DMS79 (cell line): ENCODE measurements at places on chromosomes 4 and X.

GRCh38 chr4:39825741-39826231, 127.8 kb downstream of the UBE2K start:
- DNase-seq, result no peak

DNA sequence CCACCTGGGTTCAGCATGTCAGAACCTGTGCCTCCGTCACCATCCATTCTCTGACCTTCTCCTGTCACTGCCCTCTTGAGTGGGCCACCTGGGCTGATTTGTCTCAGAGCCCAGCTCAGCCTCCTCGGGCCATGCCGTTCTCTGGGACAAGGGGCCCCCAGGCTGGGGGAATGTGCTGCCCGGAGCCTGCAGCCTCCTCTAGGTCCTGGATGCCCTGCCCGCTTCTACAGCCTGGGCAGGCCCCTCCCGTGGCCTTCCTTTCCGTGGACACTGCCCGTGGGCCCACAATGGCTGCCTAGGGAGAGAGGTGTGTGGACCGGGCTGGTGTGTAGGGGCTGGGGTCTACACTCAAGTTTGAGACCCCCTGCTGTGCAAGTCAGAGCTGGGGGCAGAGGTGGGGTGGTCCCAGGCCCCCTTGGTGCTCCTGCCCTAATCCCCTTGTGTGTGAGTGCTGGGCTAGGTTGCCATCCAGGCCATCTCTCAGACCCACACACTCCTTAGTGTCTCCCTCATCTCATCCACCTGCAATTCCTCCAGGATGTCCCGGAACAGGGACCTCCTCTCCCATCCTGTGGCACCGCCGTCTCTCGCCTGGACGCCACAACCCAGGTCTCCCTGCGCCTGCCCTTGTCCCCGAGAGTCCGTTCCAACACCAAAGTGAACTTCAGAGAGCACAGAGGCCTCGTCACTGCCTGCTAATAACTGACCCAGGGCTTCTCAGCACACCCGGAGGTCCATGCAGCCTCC, 12.4 kb downstream of the PSAPL1 start:
- no peak for DNase-seq

DNA sequence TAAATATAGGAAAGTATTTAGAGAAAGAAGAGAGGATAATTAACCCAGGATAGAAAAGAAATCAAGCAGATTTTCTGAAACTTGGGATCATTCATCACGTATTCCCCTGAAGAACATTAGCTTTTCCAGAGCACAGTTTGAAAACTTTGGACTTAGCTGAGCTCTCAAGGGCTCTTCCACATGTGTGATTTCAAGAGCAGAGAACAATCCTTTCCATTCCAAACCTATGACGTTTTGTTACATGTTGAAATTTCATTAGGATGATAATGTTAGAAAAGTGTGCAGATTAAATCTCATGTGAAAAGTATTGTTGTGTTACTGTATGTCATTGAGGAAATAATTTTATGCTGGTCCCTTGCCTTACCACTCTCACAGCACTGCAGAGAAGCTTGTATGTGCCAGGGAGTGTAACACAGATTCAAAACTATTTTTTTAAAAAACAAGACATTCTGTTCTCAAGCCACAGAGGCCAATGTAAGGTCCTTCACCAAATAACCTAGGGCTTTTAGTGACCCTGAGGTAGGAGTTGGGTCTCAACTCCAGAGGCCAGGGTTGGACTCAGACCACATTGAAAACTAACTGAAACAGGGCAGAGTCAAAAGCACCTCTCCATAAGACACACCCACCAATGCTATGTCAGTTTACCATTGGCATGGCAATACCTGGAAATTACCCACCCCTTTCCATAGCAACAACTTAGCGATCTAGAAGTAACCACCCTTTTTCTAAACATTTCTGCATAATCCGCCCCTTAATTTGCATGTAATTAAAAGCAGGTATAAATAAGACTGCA, 141.3 kb downstream of the ANXA5 start:
- no peak for DNase-seq

GRCh38 chr4:70518716-70519115, 347 bp downstream of the AMTN start:
- DNase-seq, result no peak

- no peak for DNase-seq
These were observed 708 bp downstream of the ARAP2 start for GRCh38 chr4:36243355-36244256.

DNA sequence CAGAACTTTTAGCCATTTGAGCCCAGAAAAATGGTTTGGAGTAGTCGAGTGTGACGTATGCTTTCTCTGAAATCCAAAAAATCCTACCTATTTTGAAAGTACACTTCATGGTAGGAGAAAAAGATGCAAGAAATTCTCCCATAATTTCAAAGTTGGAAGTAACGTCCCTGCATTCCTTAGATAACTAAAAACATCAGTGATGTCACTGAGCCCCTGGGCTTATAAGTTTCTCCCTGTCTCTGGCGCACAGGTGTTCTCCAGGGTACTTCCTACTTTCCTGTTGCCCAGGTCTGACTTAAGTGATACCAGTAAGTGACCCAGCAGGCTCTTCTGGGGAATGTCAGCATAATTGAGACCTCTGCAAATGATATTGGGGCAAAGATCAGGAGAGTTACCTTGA, 90.5 kb upstream of the WDR1 start:
- DNase-seq, result no peak

- no peak for DNase-seq
These were observed 163.0 kb downstream of the FAM13A start for GRCh38 chr4:88893961-88894360.

- no peak for DNase-seq
These were observed 55.7 kb upstream of the NUDT6 start for GRCh38 chr4:122978109-122978508.

GRCh38 chr4:180057891-180058671, 2185.1 kb upstream of the TENM3 start:
- no peak for DNase-seq

GRCh38 chrX:148804579-148805355, 304.4 kb downstream of the AFF2 start:
- DNase-seq, result no peak

DNA sequence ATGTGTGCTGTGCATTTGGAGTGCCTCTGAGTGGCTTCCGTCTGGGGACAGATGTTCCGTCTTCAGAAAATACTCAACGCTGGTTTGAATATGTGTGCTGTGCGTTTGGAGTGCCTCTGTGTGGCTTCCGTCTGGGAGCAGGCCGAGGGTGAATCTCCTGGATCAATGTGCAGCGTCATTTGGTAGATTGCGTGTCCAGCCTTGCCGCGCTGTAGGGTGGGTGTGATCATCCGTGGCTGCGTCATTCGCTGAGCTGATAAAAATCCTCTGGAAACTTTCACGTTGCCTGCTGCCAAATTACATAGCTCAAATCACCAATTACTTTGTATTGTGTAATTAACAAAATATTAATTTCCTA, 12.1 kb downstream of the UVSSA start:
- peak; percentile 50 for DNase-seq

DNA sequence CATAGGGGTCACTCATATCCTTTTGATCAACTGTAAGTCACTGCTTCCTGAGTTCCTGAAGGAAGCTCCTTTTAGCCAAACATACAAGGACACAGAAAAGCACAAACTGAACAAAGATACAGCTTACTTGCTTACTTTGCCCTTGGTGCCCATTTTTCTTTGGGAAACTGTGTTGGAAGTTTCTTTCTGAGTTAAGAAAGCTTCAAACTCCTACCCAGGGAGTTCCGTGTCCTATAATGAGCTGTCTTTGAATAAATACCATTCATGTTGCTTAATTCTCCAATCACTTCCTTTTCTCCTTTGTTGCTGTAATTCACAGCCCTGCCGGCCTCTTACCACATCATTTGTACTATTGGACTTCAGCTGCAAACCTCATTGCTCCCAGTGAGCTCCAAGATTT, at the start of gene ADH4:
Gene ADH4 (minus strand): TSS at position 228 of the 400 bp plus-strand sequence. CDS start 75 bp downstream, at position 153.
- DNase-seq, result no peak

DNA sequence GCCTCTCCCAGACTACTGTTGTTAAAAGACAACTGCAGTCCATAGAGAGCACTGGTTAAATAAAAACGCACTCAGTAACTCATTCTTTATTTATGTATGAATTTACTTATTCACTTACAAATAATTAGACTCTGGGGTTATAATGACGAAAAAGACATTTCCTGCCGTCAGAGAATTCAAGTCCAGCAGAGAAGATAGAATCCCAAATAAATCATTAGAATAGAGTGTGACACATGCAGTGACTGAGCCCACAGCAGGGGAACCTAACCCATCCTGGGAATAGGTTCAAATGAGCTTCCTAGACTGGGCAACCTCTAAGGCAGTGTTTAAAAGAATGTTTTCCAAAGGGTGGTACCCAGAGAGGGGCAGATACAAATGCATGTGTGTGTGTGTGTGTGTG, 53.9 kb downstream of the FGFBP1 start:
- DNase-seq, result no peak

GRCh38 chr4:11111876-11112275, 316.8 kb downstream of the HS3ST1 start:
- DNase-seq, result no peak

DNA sequence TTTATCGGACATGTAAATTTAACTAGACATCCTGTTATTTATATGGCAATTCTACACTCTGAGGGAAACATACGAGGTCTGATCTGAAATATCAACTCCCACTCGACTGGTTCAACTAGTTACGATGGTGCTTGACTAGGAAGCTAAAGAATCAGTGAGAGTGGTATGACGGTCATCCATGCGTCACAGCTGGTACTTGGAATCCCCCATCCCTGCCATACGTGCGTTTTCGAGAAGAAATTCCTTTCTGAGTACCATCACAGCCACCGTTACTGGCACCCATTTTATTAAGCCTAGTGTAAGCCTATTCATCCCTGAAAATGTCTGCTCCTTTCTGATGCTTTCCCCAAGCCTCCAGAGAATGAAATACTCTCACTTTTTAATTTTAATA, 695 bp upstream of the PIGA start:
- DNase-seq, result peak; percentile 40

- no peak for DNase-seq
These were observed 1.5 kb downstream of the STARD8 start for GRCh38 chrX:68648960-68649359.

- no peak for DNase-seq
These were observed 451 bp downstream of the LPAR4 start for GRCh38 chrX:78747971-78748370.

GRCh38 chrX:130166503-130166777, 799 bp upstream of the AIFM1 start:
- no peak for DNase-seq

GRCh38 chr4:78542373-78542772, 9.2 kb upstream of the ANXA3 start:
- no peak for DNase-seq

- DNase-seq, result no peak
These were observed 1.8 kb downstream of the TBC1D1 start for GRCh38 chr4:37892641-37893040.

GRCh38 chrX:132409780-132410556, 78.9 kb downstream of the MBNL3 start:
- no peak for DNase-seq

DNA sequence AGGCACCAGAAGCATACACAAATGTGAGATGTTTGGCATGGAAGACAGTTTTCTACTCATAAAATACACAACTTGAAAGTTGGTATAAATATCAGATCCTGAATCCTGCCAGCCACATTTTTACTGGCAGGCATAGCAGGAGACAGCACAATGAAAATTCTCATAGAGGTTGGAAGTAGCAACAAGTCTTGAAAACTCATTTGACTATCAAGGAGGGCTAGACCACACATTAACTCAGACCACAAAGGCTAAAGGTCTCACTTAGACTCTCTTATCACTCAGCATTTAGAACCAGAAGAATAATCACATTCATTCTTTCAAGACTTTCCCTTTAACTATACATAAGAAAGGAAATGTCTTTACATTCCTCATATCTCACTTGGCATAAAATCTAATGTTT, 56.5 kb downstream of the SORBS2 start:
- no peak for DNase-seq

DNA sequence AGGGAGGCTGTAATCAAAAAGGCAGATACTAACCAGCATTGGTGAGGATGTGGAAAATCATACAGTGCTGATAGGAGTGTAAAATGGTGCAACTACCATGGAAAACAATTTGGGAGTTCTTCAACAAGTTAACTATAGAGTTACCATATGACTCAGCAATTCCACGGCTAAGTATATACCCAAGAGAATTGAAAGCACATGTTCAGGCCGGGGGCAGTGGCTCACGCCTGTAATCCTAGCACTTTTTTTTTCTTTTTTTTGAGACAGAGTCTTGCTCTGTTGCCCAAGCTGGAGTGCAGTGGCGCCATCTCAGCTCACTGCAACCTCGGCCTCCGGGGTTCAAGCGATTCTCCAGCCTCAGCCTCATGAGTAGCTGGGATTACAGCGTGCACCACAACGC, 15.0 kb upstream of the CD99L2 start:
- no peak for DNase-seq

GRCh38 chr4:1212546-1213335, 36.2 kb downstream of the CTBP1 start:
- no peak for DNase-seq

GRCh38 chrX:13685126-13685763, 3.7 kb upstream of the RAB9A start:
- no peak for DNase-seq
